Activated CD4-positive, alpha-beta T cell treated with anti-CD3 and anti-CD28 coated beads, Interleukin-2, amount 10 ng/mL, durations not matched to agents 7 days and 5 days (primary cell): ENCODE measurements at places on chromosomes 6 and 20.

GRCh38 chr6:30013291-30013922 is 47.7 kb upstream of the POLR1H start:
- peak; percentile 43 for DNase-seq

DNA sequence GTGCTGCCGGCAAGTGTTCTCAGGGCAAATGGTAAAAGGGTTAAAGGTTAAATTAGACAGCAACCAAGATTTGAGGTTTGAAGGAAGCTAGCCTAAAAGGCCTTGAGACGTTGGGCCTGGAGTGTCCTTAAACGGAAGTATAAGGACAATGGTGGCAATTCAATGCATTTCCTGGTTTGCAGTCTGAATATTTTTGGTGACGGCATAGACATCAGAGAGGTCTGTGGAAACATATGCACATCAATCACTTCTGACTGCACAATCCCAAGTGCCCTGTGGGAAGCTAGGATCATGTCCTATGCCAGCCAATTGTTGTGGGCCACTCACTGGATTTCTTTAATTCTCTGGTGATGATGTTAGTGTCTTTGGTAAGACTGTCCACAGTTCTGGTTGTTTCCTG is 25.7 kb upstream of the TUBB2A start:
- DNase-seq: no peak

DNA sequence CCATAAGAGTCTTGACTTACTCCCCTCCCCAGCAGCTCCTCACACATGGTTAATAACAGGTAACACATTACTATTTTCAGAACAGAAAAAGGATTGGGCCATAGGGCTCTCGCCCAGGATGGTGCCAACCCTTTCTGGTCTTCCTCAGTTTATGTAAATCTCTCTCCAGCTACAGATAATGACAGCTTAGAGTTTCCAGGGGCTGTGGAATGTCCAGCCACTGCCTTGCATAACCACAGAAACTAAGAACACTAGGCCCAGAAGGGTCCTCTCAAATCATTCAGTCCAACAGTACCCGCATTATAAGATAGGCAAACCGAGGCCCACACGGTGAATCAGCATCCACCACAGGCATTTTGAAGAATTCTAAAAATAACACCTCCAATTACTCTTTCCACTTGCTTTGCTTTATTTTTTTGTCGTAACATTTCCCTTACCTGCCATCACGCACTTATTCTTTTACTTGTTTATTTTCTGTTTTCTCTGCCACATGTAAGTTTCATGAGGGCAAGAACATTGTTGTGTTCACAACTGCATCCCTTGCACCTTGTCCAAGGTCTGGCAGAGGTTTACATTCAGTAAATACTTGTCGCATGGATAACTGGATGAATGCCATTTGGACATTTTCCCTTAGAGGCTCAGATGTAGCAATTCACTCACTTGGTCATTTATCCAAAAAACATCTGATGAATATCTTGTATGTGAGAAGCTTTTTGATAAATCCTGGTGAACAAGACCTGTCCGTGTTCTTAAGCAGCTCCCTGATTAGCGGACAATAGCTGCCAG is 6.4 kb upstream of the SDC4 start:
- no peak for DNase-seq

DNA sequence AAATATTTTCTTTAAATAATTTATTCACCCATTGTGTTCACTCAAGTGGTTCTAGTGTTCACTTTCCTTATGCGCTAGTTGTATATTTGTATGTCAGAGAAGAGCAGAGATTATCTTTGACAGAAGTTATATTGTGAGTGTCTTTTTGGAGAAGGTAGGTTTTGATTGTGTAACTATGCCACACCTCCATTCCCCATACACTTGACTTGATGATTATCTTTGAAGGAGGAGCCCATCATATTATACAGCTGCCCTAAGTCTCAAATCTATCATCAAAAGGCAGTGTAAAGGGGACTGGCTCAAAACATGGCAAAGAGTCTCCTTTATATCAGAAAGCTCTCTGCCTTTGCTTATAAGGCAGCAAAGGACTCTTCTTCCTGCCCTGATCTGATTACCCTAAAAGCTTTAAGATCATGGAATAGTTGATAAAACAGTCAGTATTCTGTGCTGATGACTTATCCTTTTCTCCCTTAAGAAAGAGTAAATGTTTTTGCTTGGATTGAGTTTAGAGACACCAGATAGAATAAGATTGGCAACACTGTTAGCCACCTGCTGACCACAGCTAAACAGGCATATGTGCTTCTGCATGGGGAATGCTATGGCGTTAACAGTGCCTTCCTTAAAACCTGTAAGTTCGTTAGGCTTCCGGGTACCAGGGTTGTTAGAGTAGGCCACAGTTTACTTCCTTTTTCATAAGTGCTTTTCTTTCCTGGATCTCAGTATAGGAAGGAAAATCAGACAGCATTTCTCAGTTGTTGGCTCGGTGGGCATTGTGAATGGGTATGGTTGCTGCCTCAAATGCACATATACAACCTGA is 22.6 kb downstream of the TOP1 start:
- DNase-seq: no peak

DNA sequence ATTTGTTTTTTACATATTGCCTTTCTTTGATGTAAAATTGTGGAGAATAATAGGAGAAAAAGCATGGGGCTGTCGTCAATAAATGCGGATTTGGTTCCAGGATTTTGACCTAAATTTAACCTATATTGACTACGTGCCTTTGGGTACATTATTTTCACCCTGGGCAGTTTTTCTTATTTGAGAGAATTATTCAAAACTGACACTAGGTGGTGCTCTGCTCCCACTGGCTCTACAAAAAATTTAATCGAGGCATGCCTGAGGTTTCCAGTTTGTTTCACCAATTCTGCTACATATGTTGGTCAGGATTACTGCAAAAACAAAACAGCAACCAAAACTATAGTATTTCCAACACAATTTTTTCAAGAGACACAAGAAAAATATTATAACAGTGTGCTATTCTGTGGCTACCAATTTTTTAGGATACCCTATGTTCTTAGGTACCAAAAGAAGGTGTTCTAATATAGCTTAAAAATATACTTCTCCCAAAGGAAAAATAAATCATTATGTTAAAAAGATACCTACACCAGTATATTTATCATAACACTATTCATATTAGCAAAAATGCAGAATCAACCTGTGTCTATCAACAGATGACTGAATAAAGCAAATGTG is 48.6 kb upstream of the FABP7 start:
- DNase-seq: peak; percentile 20

- no peak for DNase-seq
These were observed 546 bp upstream of the KLHL32 start for GRCh38 chr6:96923871-96924493.
